ENCODE measurements at places on chromosomes 13 and 19.

DNA sequence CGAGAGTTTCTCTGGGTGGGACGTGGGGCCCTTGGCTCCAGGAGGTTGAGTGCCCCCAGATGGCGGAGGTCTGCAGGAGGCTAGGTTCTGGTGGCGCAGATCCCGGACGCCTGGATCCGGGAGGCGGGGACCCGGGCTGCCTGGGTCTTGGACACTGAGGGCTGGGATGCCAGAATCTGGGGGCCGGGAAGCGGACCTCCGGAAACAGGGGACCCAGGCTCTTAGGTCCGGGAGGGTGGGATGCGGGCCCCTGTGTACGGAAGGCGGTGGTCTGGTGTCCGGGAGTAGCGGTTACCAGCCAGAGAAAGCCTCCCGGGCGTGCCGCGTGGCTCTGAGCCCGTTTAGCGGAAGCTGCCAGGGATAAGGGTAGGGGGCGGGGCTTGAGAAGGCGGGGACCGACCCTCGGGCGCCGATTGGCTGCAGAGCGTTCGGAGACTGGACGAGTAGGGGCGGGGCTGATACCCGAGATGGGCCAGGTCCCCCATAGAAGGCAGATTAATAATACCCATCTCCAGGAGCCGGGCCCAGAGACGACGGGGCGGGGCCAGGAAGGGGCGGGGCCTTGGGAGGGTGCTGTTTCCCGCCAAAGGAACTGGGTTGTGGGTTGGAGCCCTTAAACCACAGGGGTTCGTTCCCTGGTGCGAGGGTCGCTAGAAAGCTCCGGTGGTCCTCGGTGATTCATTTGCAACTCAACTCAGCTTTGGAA, at the start of gene SLC1A5:
Gene SLC1A5 (minus strand): TSS at position 333 of the 706 bp plus-strand sequence. CDS start 629 bp downstream, outside the sequence.
- DNase-seq, result peak; percentile 82

DNA sequence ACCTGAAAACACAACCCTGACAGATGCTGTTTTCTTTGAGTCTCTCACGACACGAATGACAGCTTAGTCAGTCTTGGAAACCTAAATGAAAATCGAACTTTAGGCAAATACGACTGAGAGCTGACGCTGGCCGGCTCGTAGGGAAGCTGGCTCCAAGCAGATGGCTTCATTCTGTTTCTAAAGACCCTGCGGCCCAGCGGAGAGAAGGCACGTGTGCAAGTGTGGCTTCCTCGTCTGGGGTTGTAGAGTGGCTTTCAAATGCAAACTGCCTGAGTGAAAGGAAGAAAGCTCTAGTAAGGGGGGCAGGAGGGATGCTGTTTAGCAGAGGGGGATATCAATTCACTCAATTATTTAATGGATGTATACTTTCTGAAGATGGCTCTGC, 26.1 kb upstream of the TIMM44 start:
- no peak for DNase-seq

GRCh38 chr19:41352609-41353465, 885 bp downstream of the TGFB1 start:
- DNase-seq, result peak; percentile 52

DNA sequence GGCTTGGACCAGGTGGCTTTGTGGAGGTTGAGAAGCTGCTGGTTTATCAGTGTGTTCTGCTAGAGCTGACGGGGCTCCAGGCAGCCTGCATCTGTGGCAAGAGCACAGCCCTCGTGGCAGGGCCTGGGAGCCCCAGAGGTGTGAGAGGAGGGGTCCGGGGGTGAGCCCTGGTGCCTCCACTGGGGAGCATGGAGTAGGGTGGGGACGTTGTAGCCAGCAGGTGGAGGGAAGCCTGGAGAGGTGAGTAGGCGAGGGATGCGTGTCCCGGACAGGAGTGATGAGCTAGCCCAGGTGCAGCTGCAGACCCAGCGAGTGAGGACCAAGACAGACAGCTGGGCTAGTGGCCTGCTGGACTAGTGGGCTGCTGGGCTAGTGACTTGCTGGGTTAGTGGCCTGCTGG, 51.0 kb downstream of the SLC7A9 start:
- no peak for DNase-seq

DNA sequence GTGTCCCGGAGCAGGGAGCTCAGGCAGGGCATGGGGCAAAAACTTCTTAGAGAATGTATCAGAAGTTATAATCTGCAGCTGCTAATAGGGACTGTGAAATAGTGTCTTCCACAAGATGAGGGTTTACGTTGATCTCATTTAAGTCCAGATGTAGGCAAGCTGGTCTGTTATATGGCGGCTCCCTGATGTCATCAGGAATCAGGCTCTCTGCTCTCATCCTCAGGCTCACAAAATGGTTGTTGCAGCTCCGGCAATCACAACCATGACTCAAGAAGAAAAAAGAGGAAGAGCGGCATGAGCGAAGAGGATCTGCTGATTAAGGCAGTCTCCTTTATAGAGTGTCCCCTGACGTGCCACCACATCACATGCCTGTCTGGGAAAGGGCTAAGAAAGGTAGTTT, 191.3 kb downstream of the KLF5 start:
- DNase-seq, result no peak

- DNase-seq, result no peak
Observed at GRCh38 chr19:28705008-28705407, 507.9 kb downstream of the UQCRFS1 start.

DNA sequence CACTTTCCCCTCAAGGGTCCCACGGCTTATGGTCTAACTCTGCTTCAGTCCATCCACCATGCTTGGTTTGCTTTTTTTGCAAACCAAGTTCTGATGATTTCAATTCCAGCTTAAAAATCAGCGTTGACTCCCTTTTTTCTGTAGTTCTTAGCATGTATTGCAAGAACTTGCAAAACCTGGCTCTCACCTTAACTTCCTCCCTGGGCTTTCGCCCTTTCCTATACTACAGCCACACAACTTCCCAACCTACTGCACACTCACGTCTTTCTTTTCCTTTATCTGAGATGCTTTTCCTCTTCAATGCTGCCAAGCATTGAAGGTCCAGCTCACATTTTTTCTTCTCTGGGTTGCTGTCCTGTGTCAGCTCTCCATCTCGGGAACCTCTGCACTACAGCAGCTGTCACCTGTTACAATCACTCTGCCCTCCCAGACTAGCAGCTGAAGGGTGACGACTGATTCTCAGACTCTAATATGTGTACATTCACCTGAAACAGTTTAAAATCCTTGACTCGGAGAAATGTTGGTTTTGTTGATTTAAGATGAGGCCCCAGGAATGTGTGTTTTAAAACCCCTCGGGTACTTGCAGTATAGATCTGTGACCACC, 143.7 kb downstream of the FREM2 start:
- no peak for DNase-seq

DNA sequence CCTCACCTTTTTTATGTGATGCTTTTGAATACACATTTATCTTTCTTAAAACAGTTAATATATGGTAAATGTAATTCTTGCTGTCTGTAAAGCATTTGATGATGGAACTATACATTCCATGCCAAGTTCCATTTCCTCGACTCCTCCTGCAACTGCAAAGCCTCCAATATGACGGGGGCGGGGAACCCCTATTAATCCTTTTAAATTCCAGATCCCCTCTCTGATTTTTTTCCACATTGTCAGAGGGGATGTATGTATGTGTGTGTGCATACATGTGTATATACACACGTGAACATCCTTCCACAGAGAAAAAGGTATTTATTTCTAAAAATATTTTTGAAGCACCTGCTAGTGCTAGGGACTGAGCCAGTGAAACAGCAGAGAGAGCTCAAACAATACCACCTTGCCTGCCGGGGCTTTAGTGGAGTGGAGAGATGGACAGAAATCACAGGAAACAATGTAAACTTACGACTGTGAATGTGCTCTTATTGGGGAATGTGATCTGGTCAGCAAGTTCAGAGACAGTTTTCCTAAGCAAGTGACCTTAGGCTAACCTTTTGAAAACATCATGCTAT, 25.3 kb upstream of the MAB21L1 start:
- DNase-seq, result no peak

- DNase-seq, result no peak
Observed at GRCh38 chr13:34620074-34620850, 321.8 kb upstream of the NBEA start.

- DNase-seq, result no peak
Observed at GRCh38 chr19:30640252-30640965, 268.2 kb downstream of the ZNF536 start.

DNA sequence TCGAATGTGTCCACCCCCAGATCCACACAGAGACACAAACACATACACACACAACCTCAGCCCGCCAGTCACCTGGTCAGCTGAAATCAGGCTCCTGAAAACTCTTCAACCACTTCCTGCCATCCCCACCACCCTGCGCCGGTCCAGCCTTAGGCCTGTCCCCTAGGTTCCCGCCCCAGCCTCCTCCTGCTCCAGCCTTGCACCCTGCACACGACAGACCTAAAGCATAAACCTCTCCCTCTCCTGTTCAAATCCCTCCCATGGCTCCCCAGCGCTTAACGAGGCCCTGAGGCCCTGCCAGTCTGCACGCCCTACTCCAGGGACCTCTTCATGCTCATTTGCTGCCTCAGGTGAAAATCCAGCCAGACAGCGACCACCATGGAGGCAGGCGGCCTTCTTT, 7.1 kb downstream of the PNMA8B start:
- DNase-seq, result no peak

GRCh38 chr19:30136611-30137195, 194.7 kb downstream of the URI1 start:
- DNase-seq, result no peak

GRCh38 chr19:49157445-49158224, at the start of gene TRPM4:
Gene TRPM4 (plus strand): TSS chr19:49157792. CDS start chr19:49157867, 75 bp downstream.
- DNase-seq, result peak; percentile 73

DNA sequence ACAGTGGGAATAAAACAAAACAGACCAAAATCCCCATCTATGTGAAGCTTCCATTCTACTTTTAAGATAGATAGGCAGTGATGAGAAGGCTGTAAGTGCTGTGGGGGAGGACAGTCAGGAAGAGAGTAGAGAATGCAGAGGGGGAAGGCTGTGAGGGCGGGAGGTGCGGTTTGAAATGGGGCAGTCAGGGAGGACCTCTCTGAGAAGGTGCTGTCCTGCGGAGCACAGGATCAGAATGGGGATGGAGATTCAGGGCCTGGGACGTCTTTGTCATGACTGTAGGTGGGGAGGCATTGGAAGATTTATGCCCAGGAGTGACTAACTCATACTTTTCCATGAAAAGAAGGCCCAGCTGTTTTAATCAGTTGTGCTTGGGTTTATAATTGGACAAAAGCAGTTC, 3.9 kb upstream of the GPR183 start:
- peak; percentile 52 for DNase-seq

GRCh38 chr13:53150568-53150967, 122.0 kb downstream of the OLFM4 start:
- DNase-seq, result no peak

GRCh38 chr19:11179716-11180297, 17.5 kb downstream of the KANK2 start:
- no peak for DNase-seq

GRCh38 chr13:40069173-40070044, 413.9 kb downstream of the COG6 start:
- DNase-seq, result peak; percentile 88

DNA sequence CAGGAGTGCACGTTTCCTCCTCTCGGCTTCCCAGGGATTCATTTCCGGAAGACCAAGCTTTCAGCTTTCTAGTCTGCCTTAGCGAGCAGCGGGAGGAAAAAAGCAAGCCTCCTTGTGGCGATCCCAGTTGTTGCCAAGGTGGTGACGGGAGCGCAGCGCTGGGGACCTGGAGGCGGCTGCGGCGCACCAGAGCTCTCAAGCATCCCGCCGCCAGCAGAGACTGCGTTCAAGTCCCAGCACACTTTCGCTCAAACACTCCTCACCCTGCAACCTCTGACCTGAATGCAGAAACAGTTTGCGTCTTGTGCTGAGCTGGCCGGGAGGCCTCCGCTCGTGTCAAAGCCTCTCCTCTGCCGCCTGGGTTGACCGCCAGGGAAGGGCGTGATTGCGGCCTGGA, 4.9 kb downstream of the GSX1 start:
- no peak for DNase-seq

DNA sequence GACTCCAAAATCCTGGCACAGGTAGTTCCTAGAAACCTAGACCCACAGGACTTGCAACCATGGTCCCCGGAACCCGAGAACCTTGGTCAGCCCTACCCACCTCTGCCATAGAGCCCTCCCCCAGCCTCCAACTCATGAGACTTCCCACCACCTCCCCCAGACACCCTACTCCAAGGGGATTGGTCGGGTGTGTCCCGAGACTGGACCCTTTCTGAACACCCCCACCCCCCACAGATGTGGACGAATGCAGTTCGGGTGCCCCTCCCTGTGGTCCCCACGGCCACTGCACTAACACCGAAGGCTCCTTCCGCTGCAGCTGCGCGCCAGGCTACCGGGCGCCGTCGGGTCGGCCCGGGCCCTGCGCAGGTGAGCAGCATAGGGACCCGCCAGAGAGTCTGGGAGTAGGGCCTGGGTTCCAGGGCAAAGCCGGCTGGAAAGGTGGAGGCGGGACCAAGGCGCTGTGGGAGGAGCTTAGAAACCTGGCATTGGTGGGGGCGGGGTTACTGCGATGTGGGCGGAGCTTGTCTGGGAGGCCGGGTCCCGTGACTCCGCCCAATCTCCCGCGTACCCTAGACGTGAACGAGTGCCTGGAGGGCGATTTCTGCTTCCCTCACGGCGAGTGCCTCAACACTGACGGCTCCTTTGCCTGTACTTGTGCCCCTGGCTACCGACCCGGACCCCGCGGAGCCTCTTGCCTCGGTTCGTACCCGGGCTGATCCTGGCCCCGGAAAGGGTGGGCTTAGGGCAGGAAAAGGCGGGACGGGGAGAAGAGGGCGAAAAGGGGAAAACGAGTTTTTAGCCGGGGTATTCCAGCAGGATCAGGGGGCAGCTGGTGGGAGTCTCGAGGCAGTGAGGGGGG, 11.9 kb downstream of the LTBP4 start:
- DNase-seq, result no peak

DNA sequence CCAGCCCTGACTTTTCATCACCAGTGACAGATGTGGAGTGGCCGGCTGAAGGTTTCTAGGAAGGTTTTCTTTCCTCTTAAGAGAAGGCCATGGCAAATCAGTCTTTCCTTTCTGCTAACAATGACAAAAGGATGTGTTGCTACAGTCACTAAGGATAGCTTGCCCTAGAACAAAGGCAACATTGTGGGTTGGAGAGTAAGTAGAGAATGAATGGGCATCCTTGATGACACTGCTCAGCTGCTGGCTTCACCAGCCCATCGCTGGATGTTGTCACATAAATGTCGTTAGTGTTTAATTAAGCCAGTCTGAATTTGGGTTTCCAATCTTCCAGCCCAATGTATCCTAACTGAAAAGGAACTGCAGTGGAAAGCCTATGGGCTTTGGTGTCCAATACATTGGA, 168.4 kb downstream of the ZIC5 start:
- DNase-seq, result no peak

Measured in head of caudate nucleus (tissue), 42 donors.